ENCODE measurements at places on chromosomes 7 and 10.
A peak's percentile ranks its signal among the peaks of the same experiment; 100 is the strongest.

DNA sequence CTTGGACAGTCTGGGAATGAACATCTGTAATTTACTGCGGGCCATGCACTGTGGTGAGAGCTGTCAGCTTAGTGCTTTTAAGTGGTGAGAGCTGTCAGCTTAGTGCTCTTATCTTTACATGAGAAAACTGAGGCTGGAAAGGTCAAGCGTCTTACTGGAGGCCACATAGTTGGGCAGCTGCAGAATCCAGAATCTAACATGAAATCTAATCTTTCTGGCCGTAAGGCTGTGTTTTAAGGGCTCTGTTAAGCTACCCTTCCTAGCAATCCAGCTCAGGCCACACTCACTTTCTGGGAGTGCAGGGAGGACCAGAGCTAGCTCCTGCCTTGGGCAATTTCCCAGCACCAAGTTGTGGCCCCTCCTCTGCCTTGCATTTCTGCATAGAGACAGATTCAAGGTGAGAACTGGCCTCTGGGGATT is 70.2 kb downstream of the SORCS3 start:
- no peak for DNase-seq

DNA sequence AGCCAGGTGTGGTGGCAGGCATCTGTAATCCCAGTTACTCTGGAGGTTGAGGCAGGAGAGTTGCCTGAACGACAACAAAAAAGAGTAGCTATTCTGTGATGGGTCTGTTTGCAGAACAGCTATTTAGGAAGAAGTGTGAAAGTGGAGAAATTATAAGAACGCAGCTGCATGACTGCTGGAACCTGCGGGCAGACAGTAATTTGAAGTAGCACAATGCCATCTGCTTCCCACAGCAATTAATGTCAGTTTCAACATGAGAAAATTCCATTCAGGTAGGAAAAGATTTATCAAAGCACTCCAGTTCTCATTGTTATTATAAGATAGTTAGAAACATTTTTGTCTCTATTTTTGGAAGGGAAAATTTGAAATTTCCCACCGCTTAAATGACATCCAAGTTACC is 21.5 kb downstream of the LAMB1 start:
- DNase-seq: no peak

DNA sequence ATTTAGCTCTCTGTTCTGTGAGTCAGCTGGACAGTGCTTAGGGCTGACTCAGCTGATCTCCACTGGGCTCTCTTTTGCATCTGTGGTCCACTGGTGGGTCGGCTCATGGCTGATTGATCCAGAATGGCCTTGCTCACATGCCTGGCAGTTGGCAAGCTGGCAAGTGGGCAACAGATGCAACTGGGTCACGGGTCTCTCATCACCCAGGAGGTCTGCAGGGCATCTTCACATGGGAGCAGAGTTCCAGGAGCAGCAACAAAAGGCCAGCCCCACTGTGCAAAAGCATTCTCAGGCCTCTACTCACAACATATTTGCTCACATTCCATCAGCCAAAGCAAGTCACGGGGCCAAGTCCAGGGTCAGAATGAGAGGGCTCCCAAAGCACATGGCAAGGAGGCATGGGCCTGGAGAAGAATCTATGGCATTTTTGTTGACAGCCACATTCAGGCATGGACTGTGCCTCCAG is 98.8 kb downstream of the OAT start:
- DNase-seq: no peak

DNA sequence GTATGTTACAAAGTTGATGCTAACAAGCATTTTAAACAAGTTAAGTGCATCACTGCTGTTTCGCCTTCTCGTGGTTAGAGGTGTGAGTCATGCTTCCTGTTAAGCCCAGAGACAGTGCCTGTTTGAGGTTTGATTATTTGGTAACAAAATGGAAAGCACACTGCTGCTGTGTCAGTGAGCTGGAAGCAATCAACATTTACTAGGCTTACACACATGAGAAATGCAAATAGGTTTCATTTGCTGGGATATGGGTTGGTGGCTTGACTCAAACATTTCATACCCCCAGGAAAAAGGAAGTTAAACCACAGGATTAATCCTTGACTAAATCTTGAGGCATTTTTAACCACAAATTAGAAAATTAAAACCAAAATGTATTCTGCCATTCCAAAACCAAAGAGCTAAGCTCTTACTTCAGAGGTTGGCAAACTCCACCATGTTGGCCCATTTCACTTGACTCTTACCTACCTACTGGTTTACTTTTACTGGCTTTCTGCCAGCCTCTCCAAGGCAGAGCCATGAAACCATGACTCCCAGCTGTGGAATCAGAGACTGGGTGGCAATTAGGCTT is 139.2 kb downstream of the ETV1 start:
- DNase-seq: peak; percentile 71

- no peak for DNase-seq
These were observed 18.9 kb downstream of the ZNF680 start for GRCh38 chr7:64544010-64544409.

- no peak for DNase-seq
These were observed 14.1 kb downstream of the PFKP start for GRCh38 chr10:3081383-3081981.

DNA sequence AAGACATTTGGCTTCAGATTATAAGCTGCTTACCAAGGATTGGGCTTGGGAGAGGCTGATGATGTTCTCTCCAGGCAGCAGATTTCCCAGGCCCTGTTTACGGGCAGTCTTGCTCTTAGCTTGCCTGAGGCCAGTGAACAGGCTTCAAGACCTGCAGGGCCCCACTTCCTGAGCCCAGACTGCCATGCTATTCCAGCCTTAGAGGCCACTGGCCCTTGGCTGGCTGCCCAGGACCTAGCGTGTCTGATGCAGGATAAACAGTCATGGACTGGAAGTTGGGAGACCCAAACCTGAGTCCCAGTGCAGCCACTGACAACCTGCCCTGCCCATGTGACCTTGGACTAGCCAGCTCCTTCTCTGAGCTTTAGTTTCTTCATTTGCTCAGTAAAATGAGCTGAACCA is 2.9 kb downstream of the PRXL2A start:
- no peak for DNase-seq

DNA sequence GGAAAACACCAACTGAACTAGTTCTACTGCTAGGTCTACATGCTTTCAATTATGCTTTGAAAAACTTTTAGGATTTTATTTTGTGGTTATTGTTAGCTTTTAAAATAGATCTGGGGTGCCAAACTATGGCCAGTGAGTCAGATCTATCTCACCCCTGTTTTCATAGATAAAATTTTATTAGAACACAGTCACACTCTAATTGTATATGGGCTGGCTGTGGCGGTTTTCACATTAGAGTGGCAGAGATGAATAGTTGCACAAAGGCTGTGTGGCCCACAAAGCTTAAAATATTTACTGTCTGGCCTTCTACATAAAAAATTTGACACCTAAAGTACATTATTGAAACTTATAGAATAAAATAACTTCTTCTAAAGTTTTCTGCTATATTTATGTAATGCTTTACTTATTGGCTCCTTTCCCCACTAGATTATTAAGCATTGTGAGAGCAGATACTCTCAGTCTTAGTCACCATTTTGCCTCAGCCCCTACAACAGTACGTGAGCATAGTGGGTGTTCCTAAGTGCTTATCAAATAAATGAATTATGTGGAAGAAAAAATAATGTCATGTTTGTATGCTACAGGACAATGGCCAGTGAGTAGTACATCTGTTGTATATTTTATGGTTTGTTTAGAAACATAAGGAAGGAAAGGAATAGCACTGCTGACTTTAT is 5.4 kb upstream of the SUV39H2 start:
- no peak for DNase-seq

DNA sequence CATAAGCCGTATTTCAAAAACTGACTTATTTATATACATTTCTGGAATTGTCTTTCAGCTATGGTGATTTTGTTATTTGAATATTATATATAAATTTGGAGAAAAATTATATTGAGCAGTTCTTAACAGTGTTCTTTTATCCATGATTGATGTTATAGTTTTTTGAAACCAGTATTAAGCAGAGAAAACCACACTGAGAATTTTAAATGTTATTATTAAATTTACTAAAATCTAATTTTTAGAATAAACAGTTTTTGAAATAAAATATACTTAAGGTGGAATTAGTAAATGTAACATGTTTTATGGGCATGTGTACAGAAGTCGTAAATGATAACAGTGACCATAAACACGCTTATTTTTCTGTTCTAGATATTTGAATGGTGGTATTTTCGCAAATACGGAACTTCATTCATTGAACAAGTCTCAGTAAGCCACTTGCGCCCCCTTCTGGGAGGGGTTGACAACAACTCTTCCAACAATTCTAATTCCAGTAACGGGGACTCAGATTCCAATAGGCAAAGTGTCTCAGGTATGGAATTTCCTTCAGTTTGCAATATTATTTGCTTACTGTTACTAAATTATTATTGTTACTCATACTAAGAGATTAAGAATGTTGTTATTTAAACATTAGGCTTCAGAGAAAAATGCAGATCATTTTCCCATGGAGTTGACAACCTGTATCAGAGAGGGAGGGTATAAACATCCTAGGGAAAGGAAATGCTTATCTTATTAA is 166.1 kb downstream of the ST7 start:
- DNase-seq: peak; percentile 62

GRCh38 chr10:93894516-93895378 is 969 bp downstream of the SLC35G1 start:
- DNase-seq: no peak

Measured in central memory CD4-positive, alpha-beta T cell (primary cell).